ENCODE measurements at places on chromosomes 3 and 15.

- no peak for DNase-seq
Measured at GRCh38 chr15:68479406-68479805, 47.4 kb upstream of the ITGA11 start.

DNA sequence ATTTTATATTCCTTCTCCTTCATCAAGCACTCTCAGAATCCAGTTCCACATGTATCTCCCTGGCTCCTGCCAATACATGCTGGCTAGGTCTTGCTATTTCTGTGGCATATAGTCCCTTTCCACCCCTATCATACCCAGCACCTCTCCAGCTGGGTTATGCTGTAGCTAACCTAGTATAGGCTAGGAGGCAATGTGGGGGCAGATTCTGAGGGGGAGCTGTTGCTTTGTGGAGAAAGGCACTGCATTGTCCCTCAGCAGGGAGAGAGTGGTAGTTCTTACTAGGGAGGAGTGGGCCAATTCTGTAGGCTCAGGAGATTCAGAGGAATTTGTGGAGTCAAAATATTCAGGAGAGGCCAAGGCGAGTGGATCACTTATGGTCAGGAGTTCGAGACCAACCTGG, 39.4 kb upstream of the UBL7 start:
- DNase-seq, result no peak

GRCh38 chr3:150422907-150423306, 14.8 kb downstream of the TSC22D2 start:
- DNase-seq, result no peak

DNA sequence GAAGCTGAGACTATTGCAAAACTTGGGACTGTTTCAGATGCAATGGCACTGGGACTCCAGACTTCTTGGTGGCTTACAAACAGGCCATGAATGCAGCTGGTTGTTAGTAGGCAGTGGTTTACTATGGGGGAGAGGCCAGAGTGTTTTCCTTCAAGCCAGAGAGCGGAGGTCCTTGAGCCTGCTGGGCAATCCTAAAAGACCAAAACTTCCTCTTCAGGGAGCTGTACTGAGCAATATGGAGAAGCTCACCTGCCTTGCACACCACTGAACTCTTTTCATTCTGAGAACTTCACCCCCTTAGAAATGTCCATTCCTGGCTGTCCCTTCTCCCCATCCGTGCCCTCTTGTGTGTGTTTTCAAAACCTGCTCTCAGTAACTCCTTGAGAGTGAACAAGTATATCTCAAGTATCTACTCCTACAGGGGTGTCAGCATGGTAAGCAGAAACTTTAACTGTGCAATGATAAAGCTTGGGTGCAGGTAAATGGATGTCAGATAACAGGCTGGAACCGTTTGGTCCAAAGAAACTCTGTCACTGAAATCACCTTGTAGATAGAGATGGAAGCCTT, 213.9 kb downstream of the CLSTN2 start:
- DNase-seq, result no peak

- no peak for DNase-seq
Measured at GRCh38 chr3:160691151-160691550, 14.2 kb downstream of the ARL14 start.

- DNase-seq, result no peak
Measured at GRCh38 chr3:95797081-95797480, 1017.3 kb upstream of the EPHA6 start.

DNA sequence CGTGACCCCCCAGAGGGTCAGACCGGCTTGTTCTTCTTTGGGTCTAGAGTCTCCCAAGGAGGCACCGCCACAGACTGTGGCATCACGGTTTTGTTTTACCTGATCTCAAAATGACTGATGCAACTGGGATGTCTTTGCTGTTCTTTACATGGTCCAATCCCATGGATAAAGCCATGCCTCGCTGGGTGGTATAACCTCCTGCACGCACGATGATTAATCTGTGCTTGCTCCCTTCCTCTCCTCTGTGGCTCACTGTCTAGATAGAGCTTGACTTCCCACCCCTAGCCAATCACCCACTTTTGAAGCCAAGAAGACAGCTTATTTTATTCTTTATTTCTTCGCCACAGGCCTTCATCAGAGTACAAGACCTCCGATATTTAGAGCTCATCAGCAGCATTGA, 36.6 kb upstream of the RHO start:
- DNase-seq, result no peak

DNA sequence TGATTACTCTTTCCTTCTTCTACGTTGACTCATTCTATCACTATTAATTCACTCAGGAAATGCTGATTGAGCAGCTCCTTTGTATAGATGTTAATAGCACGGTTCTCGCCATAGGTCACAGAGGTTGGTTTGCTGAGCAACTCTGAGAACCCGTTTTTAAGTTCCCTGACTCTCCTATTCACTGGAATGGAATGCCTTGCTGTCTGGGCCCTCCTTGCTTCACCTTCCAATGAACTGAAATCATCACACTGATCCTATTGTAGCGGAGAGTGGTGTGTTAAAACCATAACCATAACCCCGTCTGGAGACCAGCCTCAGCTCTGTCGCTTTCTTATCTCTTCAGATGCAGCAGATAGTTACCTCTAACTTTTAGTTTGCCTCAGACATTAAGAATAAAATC, 323.6 kb downstream of the GABRB3 start:
- no peak for DNase-seq

Measured in GM10248 (cell line).